Hematopoietic multipotent progenitor cell treated with erythropoietin and hydrocortisone succinate and interleukin-3 and kit ligand, for 17 days (in vitro differentiated cells): ENCODE measurements at places on chromosomes 5 and 9.

GRCh38 chr9:94528886-94529285, 26.0 kb upstream of the PCAT7 start:
- no peak for DNase-seq

- no peak for DNase-seq
These were observed 8.7 kb downstream of the HMGCS1 start for GRCh38 chr5:43304525-43304924.

DNA sequence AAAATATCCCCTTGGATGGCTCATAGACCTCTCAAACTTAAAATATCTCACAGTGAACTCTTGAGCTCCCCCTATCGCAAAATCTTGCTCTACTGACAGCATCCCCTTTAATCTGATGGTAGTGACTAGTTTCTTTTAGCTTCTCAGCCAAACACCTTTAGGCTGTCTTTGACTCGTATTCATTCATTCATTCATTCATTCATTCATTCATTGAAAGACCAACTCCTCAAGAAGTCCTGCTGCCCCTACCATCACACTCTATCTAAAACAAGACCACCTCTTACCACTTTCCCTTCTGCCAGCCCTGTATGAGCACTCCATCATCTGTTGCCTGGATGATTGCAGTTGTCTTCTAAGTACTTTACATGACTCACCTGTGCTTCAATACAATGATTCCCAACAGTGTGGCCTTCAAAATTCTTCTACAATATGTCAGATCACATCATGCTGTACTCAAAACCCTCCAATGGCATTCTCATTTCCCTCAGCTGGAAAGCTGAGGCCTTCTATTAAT, 46.8 kb downstream of the ITGA2 start:
- no peak for DNase-seq

GRCh38 chr9:36748322-36748899, 175.7 kb downstream of the MELK start:
- no peak for DNase-seq

DNA sequence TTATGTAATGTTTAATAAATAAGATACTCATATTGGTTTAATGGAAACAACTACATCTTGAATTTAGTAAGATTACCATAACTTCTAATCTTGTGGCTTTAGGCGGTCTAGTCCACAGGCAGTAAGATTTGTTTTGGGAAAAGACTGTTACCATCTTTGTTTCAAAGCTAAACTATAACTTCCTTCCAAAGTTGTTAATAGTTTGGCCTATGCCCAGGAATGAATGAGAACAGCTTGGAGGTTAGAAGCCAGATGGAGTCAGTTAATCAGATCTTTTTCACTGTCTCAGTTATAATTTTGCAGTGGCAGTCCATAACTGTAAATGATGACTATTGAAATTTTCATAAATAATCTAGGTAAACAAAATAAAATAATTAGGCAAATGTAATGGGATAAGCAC, 241.8 kb upstream of the KLF9 start:
- DNase-seq: no peak

DNA sequence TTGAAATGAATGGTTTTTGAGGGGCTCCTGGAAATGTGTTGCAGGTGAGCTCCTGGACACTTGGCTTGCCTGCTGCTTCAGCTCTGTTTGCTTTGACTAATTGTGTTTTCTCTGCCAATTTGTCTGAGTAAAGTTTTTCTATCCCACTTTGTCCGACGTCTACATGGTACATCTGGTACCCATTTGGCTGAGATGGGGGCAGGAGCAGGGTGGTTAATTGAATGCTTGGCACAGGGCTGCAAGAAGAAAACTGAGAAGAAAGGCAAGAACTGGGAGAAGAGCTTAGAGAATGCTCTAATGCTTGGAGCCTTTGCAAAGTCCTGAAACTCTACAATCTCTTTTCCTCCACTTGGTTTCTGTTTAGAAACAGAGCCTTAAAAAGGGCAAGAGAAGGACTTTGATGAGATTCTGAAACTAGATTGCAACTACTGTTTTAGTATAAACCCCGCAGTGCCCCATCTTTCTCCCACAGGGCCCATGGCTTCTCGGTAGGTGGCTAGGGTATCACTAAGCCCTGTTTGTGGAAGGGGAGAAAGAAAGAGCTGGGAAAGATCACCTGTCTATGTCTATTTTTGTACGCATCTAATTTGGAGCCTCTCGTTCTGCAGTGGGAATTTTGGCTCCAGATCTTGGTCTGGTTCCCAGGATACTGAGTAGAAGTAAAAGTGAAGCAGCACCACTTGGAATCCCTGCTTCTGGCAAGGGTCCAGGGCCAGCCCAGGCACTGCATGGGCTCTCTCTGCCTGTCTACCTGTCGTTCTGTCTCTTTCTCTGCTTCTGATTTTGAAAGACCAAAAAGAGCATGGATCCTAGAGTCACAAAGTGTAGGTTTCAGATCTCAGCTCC, 214.4 kb downstream of the SEMA6A start:
- DNase-seq: no peak

DNA sequence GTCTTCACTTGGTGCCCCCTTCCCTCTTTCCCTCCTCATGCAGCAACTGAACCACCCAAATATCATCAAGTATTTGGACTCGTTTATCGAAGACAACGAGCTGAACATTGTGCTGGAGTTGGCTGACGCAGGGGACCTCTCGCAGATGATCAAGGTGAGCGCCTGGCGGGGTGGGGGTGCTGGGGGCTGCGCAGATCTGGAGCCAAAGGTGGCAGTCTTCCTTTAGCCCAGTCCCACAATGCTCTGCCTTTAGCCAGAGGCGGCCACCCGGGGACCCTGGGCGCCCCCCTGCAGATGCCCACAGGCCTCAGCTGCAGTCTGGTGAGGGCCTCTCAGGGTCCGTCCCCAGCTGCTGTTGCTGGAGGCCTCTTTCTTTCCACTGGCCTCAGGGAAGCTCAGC, 63.7 kb downstream of the NEK6 start:
- no peak for DNase-seq

DNA sequence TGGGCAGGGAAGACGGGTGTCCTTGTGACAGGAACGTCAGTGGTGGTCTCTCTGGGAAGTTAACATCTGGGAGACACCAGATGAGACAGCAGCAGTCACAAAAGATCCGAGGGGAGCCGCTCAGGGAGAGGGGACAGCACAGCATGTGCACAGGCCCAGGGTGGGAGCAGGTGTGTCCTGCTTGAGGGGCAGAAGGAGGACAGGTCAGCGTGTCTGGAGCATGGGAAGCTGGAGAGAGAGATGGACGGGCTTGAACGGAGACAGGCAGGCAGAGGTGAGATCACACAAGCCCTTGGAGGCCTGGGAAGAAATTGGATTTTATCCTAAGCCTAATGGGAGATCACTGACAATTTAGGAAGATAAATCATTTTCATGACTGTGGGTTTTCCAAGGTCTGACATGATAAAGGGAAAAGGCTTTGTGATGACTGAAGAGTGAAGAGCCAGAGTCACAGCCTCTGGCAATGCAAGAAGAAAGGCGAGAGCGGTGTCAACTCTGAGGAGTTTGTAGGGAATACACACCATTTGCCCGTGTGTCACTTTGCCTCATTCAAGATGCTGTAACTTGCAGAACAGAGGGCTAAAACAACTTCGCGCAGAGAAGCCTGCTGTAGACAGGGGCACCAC, 88.3 kb downstream of the FSTL4 start:
- no peak for DNase-seq

GRCh38 chr5:57476601-57477056, 6.0 kb downstream of the ACTBL2 start:
- no peak for DNase-seq

- DNase-seq: no peak
These were observed 369.5 kb downstream of the PRELID2 start for GRCh38 chr5:145465474-145466263.

- no peak for DNase-seq
These were observed 592.0 kb upstream of the WWC1 start for GRCh38 chr5:167699432-167699831.

DNA sequence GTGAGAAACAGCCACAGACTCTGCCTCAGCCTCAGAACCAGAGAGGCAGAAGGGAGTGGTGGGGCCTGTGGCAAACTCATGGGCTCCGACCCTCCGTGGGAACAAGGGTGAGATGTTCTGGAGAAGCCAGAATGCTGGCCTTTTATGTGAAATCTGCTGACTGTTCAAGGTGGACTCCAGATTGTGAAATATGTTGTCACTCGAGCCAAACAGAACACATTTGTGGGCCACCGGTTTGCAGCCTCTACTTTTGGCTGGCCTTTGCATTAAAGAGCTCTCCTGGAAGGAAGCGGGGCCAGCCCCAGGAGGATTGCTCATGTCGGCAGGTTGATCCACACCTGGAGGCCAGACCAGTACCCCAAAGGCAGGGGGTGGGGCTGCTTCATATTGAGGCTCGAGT, 62.4 kb downstream of the ERGIC1 start:
- no peak for DNase-seq

DNA sequence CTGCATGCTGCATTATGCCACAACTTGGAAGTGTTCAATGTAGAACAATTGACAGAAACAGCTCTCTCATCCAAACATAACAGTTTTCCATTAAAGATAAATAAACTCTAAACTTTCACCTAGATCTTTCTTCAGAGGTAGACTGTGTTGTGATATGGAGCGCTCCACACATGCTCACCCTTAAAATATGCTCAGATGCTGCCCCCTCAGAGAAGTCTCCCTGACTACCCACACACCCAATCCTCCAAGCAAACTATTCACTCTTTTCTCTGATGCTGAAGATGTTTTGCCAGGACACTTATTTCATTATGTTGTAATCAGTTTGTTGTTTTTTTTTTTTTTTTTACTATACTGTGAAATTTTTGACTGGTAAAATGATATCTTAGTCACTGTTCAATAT, 206.6 kb upstream of the RASA1 start:
- DNase-seq: no peak
